ENCODE measurements at places on chromosomes 1 and 21.

DNA sequence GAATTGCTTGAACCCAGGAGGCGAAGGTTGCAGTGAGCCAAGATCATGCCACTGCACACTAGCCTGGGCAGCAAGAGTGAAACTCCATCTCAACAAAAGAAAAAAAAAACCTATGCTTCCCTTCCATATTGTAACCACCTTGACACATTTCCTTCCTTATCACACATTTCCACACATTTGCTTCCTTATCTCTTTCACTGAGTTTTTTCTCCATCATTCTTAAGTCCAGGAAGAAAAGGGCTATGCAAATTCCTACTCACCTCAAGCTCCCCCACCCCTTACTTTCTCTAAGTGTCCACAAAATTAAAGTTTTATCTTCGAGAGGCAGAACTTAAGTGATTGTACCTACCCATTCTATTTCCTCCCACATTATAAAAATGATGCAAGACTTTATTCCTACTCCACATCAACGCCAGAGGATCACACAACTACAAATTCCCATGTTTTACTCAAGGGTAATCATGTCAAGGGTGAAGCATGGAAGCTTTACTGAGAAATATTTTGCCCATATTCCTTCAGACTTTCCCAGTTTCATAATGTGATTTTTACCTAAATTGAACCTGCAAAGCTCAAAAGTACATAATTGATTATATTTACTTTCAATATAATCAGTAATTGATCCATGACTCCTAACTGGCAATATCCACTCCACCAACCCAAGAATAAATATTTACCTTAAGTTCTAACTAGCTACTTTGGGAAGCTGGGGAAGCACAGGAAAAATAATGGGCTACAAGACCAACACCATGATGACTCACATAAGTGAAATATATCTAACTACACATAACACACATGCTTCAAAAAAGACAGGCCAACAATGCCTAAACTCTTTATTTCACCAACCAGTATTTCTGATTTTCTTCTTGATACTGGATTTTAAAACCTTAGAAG lies 9.3 kb downstream of the WDR77 start:
- DNase-seq, result no peak

DNA sequence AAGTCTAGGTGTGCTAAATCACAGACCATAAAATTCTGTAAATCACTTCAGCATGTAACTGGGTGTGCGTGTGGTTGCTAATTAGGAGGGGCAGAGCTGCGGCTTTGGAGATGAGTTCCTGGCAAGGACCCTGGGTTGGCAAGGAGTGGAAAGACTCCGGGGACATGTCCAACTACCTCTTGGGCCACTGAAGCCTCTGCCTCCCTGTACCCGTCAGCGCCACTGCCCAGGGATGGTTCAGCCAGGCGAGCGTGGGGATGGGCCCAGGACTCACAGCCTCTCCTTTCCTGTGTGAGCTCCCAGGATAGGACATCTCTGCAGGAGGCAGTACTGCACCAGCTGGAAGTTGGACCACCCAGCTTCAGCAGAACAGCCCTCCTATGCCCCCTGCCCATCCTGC lies 386.4 kb upstream of the VAMP3 start:
- DNase-seq, result no peak

- peak; percentile 60 for DNase-seq
These were observed 37.3 kb downstream of the PABPC4 start for GRCh38 chr1:39539252-39539790.

- DNase-seq, result peak; percentile 83
These were observed at the start of gene C2CD2 for GRCh38 chr21:41953831-41954653. Gene C2CD2 (minus strand): TSS chr21:41954018. CDS start chr21:41953648, 370 bp downstream.

GRCh38 chr1:30452925-30453324 lies 270.5 kb downstream of the MATN1 start:
- DNase-seq, result no peak

DNA sequence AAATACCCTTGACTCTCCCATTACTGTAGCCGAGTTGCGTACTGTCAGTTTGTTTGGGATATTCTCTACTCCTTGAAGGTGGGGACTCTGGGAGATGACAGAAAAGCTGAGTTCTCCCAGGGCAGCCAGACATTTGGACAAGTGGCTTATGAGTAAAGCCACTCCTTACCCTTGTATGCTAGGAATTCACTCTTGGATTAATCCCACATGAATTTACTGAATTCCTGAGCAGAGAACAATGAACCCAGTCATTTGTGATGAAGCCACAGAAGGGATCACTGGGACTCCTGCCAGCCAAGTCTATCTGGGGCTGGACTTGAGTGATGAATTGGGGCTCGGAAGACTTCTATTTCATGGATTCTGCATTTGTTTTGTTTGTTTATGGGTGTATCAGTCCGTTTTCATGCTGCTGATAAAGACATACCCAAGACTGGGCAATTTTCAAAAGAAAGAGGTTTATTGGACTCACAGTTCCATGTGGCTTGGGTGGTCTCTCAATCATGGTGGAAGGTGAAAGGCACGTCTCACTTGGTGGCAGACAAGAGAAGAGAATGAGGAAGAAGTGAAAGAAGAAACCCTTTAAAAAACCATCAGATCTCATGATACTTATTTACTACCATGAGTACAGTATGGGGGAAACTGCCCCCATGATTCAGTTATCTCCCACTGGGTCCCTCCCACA lies 25.1 kb downstream of the C1orf116 start:
- DNase-seq, result peak; percentile 97

DNA sequence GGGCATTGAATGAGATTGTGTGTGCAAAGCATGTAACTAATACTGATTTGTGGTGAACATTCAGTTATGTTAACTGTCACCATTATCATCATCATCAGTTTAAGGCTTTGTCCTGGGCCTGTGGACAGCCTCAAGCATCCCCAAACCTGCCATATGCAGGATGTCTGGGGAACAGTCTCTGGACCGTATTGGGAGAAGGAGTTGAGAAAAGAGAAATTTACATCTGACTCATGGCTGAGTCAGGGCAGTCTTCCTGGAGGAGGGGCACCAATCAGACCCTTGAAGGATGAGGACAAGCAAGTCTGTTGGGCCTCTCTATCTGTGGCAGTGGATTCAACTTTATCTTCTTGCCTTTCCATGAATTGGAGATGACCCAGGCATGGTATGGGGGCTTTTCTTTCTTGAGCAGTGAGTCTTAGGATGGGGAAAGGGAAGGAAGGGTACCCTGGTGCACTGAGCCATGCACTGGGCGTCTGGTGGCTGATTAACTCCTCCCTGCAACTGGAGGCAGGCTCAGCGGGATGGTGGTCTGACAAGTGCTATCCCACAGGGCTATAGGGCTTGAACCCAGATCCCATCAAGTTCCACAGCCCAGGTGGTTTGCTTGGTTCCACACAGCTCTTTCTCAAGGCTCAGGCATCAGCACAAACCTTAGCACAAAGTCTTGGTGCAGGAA lies 2.9 kb downstream of the PADI3 start:
- peak; percentile 60 for DNase-seq

DNA sequence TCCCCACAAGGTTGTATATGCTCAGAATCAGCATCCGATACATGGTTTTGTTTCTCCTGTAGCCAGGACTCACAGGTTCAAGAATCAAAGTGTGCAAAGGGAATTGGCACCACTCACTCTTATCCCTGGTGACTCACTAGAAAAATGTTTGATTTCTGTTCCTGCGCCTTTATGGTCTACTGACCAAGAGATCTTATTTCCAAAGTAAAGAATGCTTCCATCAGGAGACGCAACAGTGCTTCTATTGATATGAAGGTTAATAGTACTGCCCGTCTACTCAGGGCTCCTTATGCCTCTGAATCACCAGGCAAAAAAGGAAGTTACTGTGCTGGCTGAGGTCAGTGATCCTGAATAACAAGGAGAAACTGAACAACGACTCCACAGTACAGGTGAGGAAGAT lies 1392.0 kb upstream of the PRMT6 start:
- DNase-seq, result no peak

GRCh38 chr1:41812051-41812450 lies 106.7 kb downstream of the HIVEP3 start:
- DNase-seq, result peak; percentile 71

- no peak for DNase-seq
These were observed 32.2 kb downstream of the ETS2 start for GRCh38 chr21:38837806-38838461.

- DNase-seq, result no peak
These were observed 110.4 kb downstream of the PDE9A start for GRCh38 chr21:42763581-42764442.

- no peak for DNase-seq
These were observed 43.0 kb upstream of the TRABD2B start for GRCh38 chr1:48040154-48040553.

DNA sequence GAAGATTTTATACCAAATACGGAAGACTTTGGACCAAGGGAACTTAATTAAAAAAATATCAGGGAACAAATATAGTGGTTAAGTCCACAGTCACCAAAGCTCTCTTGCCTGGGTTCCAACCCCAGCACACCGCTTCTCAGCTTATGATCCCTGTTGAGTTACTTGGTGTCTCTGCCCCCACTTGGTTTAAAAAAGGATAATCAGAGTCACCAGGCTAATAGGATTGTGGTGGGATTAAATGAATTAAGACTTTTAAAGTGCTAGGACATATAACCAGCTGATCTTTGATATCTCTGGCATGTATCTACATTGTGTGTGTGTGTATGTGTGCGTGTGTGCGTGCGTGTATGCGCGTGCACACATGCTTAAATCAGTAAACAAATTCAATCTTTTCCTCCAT lies 474.7 kb upstream of the DAB1 start:
- no peak for DNase-seq

DNA sequence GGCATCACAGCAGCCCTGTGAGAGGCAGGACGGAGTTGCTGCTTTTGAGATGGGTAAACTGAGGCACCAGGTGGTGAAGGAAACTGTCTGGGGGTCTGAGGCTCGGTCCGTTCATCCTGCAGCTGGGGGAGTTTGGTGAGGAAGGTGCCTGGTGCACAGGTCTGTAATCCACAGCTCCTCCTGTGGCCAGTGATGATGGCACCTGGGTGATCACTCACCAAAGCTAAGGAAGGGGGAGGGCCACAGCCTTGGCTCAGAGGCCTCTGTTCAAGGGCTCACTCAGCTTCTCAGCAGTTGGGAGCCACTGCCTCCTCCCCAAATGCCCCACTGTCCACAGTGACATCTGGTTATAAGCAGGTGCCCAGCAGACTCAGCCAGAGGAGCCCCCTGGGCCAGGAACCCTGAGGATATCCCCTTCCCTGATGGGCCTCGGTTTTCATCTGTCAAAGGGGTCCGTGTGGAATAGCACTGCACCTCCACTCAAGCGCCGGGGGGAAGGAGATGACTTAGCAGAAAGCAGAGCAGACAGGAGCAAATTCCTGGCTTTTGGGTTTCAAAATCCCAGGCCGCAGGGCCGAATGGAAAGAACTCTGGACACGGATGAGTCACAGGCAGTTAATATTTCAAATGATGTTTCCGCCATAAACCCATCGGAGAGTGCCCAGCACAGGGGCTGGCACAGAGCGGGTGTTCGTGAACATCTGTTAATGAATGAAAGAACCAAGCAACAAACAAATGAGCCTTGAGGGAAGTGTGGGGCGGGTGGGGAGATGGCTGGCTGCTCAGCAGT lies 82.8 kb downstream of the DMRTB1 start:
- DNase-seq, result peak; percentile 90

DNA sequence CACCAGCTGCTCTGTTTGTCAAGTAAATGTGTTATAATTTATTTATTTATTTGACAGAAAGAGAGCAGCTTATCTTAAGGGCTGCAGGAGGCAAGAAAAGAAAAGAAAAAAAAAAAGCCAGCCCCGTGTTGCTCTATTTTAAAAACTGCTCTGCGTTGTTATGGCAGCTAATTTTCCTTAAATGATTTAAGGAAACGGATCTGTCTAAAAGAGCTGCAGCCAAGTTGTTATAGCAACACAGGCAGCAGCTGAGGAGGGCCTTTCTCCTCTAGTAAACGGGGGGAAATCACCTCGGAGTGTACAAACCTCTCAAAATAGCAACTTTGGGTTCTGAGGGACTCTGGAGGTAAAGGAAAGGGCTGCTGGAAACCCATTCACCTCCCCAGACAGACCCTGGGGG lies 149.2 kb downstream of the BEND5 start:
- no peak for DNase-seq

GRCh38 chr1:209224886-209225285 lies 358.6 kb upstream of the CAMK1G start:
- DNase-seq, result no peak

- no peak for DNase-seq
These were observed 57.5 kb downstream of the CASQ2 start for GRCh38 chr1:115710859-115711624.

DNA sequence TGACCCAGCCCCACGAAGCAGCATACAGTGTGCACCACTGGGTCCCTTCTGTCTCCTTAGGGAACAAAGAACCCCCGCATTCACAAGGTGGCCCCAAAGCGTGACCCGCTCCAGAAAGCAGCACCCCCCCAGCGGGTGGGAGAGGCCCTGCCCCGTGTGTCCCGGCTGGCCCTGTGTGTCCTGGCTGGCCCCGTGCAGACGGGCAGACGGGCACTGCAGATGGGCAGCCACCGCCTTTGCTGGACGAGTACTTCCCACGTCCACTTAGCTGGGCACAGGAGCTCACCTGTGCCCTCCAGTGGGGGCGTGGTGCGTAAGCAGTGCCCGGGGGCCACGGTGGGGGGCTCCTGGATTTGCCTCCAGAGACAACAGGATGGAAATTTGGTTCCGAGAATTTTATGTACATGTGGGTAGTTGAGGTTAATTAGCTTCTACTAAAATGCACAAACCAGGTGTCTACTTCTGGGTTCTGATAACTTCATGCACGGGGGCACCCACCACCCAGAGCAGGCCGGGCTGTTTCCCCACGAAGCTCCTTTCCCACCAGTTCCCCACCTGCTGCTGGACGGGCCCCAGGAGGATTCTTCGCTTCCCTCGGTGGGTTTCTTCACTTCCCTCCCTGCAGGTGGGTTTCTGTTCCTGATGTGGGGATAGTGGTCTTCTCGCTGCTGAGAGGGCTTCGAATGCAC lies 33.2 kb upstream of the SLC19A1 start:
- no peak for DNase-seq

GRCh38 chr1:106680776-106681344 lies 375.6 kb upstream of the PRMT6 start:
- no peak for DNase-seq

- no peak for DNase-seq
These were observed 70.5 kb upstream of the PGD start for GRCh38 chr1:10328180-10328963.

- no peak for DNase-seq
These were observed 67.1 kb upstream of the PTGFRN start for GRCh38 chr1:116842654-116843053.

DNA sequence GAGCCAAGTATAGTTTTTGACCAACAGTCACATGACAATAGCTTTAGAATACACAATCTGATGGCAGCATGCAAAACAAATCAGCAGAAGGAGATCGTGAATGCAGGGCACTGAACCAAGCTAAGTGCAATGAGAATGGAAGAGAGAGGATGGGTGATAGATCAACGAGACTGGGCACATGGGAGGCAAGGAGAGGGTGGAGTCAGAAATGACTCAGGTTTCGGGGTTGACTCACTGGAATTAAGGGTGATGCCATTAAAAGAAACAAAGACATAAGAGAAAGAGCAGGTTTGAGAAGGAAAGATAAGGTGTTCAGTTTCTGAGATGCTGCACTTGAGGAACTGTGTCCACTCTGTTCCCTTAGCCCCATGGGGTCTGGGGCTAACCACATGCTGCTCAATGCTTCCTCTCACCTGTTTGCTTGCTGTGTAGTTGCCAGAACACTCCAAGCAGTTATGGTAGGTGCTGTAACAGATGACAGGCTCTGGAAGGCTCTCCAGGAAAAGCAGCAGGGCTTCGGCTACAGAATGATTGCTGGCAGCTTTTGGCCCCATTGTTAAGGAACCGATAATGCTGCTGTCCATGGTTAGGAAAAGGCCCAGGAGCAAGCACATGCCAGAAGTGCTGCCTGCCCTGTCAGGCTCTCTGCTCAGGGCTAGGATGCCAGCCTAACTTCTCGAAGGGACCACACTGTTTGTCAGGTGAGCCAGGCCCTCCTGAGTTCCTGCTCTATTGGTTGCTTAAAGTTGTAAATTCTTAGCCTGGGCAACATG lies 6.1 kb upstream of the MTF1 start:
- DNase-seq, result no peak
